NCI-H1694 (cell line): ENCODE measurements at places on chromosomes 4 and X.

GRCh38 chrX:31233941-31234496, 162.2 kb upstream of the FTHL17 start:
- DNase-seq = no peak

- DNase-seq = no peak
These were observed 359.0 kb upstream of the MAGEB16 start for GRCh38 chrX:35439034-35439660.

- no peak for DNase-seq
These were observed 32.9 kb downstream of the HTT-AS start for GRCh38 chr4:3041192-3042142.

GRCh38 chrX:42229533-42229932, 306.2 kb upstream of the CASK start:
- no peak for DNase-seq

GRCh38 chrX:39481621-39482020, 616.1 kb downstream of the BCOR start:
- DNase-seq = no peak

DNA sequence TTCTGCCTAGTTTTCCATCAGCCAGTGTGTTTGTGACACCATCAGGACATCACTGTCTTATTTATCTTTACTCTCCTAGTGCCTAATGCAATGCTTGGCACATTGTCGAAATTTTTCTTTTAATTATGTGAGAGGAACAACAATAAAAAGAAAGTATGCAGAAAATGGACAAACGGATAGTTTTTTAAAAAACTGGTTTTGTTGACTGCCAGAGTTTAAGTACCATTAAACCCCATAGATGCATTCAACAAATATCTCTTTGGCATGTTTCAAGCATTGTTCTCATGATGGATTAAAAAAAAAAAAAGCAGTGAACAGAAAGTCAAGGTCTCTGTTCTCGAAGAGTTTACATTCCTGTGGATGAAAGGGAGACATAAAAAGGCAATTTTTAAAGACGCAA, 398.4 kb downstream of the PPP3CA start:
- no peak for DNase-seq

DNA sequence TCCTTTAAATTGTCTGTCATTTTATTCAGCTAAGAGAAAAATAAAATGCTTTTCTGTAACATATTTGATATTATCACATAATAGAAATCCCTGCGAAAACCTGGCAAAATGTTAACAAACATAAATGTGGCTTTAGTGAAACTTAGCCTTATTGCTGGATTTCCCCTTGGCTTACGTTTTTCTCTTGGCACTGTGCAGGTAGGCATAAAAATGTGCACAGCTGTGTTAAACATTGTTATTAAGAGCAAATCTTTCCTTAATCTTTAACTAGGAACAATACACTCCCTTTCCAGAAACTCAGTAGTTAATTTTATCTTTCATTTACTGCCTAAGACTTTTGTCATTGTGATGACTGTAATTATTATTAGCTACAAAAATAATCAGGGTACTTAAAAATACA, 202.4 kb upstream of the GNPDA2 start:
- no peak for DNase-seq

- no peak for DNase-seq
These were observed 530.1 kb upstream of the SLIT2 start for GRCh38 chr4:19721587-19721986.

GRCh38 chr4:147138171-147138570, 192.5 kb upstream of the TTC29 start:
- no peak for DNase-seq
